ENCODE measurements at places on chromosomes 3 and 15.

GRCh38 chr3:24523988-24524727 is 29.5 kb upstream of the THRB start:
- DNase-seq: no peak

DNA sequence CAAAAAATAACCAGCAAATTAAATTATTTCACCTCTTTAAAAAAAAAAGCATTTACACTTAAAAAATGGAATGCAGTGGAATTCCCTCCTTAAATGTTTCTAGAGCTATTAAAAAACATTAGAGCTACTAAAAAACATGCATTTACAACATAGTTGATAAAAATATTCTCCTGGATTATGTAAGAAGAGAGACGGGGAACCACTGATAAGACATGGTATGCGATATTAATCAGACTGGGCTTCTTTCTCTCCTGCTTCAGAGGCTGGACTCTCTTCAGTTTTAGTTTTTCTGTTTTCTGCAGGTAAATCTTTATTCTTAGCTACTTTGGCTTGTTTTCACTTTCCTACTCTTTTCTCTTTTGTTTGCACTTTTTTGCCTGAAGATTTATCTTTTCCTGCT is 40.4 kb upstream of the WDR49 start:
- no peak for DNase-seq

DNA sequence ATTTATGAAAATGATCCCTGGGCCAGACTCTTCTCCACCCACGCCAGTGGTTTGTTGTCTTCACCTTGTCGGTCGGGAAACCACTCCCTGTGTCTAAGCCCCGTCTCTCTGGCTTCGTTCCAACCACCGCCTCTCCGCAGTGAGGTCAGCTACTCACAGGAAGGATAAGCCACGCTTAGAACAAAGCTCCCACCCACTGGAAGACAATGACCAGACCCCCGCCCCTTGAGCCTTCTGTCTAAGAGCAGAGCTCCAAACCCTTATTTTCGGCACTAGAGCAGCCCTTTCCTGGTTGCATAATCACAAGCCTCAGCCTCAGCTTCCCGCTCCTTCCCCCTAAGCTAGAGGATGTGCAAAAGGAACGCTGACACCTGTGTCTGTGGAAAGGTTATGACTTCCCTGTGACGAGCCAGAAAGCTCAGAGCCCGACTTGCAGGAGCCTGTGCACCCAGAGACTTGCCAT is 114.9 kb upstream of the MEF2A start:
- no peak for DNase-seq

- no peak for DNase-seq
Observed at GRCh38 chr3:39323494-39323893, 6.0 kb upstream of the CCR8 start.

GRCh38 chr15:90598031-90598577 is 68.4 kb downstream of the CRTC3 start:
- no peak for DNase-seq

- DNase-seq: no peak
Observed at GRCh38 chr15:88571153-88571851, 24.8 kb upstream of the DET1 start.

DNA sequence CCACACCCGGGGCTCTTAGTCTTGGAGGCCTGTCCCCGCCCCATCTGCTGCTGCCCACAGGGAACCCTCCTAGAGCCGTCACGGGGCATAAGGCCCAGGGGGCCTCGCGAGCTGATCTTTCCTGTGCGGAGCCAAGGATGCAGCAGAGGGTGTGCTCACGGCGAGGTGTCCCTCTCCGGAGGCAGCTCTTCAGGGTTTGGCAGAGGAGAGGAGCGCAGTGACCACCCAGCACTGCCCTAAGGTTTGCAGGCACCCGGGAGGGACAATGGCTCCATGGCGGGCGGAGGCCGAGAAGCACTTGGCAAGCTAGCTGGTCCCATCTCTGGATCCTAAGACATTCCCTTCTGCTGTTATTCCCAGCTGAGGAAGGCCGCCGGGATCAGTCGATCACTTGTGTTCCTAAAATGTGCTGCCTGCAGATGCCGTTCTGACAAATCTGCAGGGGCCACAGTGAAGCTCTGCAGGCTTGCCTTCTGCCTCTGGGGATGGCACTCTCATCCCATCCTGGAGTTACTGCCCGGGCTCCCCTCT is 47.4 kb upstream of the PCSK6 start:
- no peak for DNase-seq

DNA sequence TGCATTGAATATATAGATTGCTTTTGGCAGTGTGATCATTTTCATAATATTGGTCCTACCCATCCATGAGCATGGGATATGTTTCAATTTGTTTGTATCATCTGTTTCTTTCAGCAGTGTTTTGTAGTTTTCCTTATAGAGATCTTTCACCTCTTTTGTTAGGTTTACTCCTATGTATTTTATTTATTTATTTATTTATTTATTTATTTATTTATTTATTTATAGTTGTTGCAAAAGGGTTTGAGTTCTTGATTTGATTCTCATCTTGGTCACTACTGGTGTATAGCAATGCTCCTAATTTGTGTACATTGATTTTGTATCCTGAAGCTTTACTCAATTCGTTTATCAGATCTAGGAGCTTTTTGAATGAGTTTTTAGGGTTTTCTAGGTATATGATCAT is 478.2 kb downstream of the UNC13C start:
- DNase-seq: no peak

- no peak for DNase-seq
Observed at GRCh38 chr3:189301479-189301878, 129.7 kb downstream of the TPRG1 start.

GRCh38 chr15:77633134-77633912 is 611 bp upstream of the LINGO1 start:
- peak; percentile 50 for DNase-seq

DNA sequence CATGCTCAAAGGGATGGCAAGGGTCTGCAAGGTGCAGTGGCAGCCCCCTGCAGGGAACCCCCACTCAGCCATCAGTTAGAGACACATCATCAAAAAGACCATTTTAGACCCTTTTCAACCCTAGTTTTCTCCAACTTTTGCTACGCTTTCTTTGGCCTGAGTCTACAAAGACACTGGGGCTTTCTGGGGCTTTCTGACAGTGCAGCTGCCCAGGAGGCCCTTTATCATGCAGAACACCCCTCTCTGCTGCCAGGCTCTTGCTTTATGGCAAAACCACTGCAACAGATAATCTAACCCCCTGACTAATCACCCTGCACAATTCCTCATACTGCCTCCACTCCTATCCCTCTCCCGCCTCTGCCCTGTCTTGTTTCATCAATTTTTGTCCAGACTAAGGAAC is 2.4 kb downstream of the NMNAT3 start:
- DNase-seq: no peak

GRCh38 chr15:61116825-61117224 is 112.3 kb downstream of the RORA start:
- no peak for DNase-seq

DNA sequence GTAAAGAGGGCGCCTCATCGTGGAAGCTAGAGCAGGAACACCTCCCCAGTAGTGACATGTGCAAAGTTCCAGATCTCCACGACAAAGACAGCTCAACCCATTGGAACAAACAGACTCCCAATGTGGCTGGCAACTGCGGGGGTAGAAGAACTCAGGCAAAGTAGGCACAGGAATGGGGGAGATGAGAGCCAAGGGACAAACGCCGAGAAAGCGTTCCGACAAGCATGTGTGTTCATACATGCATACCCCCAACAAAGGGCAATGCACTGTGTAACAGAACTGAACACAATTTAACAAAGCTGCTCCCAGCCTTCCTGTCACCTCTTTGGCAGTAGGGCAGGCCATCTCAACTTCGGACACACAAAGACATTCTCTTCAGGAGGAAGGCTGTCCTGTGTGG is 11.6 kb downstream of the RCCD1 start:
- no peak for DNase-seq

DNA sequence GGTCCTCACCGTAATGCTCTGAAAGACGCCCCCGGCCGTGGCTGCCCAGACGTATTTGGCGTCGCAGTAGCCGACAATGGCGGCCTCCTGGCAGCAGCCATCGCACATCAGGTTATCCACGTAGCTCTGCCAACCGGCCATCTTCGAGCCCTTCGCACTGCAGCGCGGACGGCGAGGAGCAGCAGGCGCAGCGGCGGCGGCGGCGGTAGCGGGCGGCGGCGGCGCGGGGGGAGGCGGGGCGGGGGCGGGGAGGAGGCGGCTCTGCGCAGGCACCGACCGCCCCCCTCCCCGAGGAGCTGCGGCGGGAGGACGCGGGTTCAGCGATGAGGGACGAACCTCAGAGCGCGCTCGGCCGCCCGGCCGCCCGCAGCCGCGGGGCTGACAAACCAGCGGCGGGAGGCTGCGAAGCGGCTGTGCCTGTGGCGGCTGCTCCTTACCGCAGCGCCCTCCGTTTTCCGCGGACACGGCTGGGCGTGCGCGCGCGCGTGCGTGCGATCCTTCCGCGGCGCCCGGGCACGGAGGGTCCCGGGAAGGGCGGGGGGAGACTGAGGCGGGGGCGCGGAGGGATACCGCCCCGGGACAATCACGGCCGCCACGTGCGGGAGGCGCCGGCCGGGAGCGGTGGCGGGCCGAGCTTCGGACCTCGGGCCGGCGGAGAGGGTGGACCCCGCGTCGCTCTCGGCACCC is at the start of gene PFN2:
Gene PFN2, minus strand, starts transcription at position 180 of the 687 bp plus-strand sequence. Its CDS starts 39 bp downstream, at position 141.
- peak; percentile 59 for DNase-seq

- no peak for DNase-seq
Observed at GRCh38 chr15:37034835-37035748, 65.3 kb downstream of the MEIS2 start.

DNA sequence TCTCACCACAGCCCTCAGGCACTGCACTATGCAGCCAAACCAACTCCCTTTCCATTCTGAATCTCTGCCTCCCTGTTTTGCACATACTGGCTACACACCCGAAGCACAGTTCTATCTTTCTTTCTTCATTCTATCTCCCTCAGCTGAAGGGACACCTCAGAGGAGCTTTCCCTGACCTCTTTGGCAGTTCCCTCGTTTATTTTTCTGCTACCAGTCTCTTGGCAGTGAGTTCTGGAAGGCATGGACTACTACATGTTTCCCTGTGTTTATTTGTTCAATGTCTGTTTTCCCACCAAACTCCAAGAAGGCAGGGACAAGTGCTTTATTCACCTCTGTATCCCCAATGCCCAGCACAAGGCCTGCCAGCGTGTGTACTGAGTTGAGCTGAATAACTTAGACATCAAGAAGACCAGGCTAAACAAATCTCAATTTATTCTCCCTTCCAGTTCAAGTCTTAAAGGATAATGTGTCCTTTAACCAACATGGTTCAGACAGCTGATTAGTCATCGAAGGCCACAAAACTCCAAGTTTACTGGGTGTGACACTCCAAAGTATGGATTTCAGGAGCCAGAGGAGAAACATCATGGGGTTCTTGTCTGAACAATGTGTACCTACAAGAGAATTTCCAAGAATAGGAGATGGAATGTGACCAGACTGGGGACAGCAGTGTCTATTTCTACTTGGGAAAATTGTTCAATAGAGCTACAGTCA is 260.1 kb upstream of the CTNNB1 start:
- DNase-seq: no peak

- no peak for DNase-seq
Observed at GRCh38 chr15:65146438-65146837, 12.8 kb upstream of the PDCD7 start.

DNA sequence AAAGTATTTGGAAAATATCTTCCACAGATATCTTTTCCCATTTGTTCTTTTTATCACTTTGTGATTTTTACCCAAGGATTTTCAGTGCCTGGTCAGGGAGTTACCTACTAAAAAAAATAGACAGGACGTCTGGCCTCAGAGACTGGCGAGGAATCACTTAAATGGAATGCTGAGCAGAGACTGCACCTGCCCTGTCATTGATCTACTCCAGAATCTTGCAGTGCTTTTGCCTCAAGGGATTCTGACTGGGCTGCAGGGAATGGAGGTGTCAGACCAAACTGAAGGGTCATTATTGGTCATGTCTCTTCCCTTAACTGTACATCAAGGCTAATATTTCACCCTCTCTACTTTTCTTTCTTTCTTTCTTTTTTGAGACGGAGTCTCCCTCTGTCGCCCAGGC is 12.1 kb upstream of the RYR3 start:
- no peak for DNase-seq

GRCh38 chr3:133171831-133172230 is 133.6 kb downstream of the TMEM108 start:
- no peak for DNase-seq

DNA sequence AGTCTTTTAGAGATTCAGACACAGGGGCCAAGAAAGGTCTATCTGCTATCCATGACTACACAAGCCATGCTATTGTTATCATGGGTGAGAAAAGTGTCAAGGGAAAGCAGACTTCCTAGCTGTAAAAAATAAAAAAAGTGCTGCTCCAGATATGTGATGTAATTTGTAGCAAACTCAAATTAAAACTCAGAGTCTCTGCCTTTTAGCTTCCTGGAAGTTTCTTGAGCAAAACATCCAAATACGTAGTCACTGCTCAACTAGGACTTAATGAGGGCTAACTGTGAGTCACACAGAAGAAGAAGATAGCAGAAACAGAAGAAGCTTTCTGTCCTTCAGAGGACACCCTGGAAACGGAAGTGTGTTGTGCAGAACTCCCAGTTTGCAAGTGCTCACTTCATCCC is 393.4 kb upstream of the NR2F2 start:
- DNase-seq: no peak

DNA sequence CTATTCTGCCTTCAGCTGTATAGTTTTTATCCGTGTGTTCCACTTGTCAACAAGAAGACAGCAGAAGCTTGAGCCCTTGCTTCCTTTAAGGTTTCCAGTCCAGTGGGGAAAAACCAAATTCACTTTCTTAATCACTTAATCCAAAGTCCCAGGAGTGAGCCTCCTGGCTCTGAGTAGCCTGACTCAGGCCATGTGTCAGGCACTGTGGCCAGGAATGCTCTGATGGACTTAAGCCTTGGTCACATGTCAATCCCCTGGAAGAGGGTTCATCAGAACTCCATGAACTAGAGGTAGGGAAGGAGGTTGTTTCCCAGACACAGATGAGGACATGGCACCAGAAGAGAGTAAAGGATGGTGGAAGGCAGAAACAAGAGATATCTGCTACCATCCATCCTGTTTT is 8.8 kb downstream of the VIPR1 start:
- DNase-seq: no peak

DNA sequence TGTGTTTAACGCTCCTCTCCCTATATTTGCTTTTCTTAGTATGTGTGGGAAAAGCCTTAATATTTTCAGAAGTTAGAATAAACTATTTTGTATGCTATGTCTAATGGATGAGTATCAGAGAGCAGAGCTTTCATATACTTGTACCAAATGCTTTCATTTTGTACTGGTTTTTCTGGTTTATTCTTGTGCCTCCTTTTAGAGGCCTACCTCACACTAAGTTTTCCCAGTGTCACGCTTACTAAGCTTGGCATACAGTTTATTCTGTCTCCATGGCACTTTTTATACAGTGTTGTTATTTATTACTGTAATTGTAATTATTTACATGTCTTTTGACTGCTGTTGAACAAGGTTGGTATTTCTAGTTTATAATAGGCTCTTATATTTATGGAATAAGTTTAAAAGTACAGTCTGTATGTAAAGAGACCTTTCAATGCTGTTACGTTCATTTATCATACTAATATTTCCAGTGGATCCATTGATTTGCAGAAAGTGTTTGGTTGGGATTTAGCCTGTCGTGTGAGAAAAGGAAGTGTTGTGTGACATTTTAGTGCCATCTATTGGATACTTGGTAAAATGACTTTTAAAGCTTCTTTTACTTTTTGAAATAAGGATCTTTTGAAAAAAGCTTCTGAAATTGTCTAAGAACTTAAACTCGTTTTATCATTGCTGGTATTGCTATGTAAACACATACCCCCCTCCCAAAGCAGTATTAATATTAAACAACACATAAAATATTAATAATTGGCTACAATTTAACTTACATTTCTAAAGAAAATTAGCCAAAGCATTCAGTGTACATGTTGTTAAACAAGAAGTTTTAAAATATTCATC is 5.2 kb upstream of the EBLN2 start:
- peak; percentile 33 for DNase-seq

GRCh38 chr15:60703207-60703933 is 224.4 kb upstream of the ICE2 start:
- no peak for DNase-seq
